ENCODE measurements at places on chromosomes 6 and 20.

GRCh38 chr6:151412909-151413308, 21.6 kb upstream of the ZBTB2 start:
- no peak for DNase-seq

DNA sequence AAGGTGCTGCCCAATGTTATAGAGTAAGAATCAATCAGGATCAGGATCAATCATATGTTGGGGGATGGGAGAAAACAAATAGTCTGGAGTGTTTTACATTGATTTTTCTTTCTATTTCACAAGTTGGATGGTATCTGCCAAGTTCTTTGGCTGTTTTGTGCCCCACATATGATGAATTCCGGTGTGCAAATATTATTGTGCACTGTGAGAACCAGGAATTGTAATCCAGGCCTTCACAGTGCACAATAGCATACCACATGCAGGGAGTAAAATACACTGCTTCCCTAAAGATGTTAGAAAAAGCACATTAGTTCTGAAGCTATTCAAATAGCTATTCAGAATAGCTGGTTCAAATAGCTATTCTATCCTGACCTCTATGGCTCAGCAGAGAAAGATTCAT, 133.7 kb downstream of the LCA5 start:
- DNase-seq, result no peak

DNA sequence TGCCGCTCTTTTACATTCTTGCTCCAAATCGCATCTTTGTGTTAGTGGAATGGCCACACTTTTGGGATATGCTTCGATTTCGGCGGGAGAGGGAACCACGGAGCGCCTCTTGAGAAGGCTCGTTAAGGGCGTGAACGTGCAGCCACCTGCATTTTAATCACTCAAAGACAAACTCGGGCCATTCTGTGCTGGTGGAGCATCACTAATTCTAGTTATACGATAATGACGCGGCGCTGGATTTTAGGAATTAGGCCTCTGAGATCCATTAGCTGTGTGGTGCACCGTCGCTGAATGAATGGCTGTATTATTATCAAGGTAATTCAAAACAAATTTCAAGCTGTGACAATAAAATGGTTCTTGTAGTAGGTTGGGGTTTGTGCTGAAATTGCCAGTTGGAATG, 305.6 kb downstream of the CDH4 start:
- DNase-seq, result no peak

GRCh38 chr20:16313917-16314316, 259.3 kb downstream of the KIF16B start:
- no peak for DNase-seq

- peak; percentile 17 for DNase-seq
These were observed 150.3 kb downstream of the NKAIN2 start for GRCh38 chr6:123953920-123954319.

DNA sequence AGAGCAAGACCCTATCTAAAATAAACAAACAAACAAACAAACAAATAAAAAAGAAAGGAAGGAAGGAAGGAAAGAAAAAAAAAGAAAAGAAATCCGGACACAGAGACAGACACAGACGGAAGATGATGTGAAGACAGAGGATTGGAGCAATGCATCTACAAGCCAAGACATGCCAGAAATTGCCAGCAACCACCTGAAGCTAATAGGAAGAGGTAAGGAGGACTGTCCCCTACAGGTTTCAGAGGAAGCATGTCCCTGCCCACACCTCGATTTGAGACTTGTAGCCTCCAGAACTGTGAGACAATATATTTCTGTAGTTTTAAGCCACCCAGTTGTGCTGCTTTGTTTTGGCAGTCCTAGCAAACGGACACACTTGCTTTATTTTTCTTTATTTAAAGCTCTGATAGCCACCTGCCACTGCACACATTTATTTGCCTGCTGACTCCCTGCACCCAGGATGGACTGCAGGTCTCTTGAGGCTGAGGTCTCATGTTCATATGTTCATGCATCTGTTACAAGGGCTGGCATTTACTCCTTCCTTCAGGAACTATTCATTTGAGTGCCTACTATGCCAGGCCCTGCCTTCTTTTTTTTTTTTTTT, 20.7 kb upstream of the ZMYND8 start:
- no peak for DNase-seq

- DNase-seq, result no peak
These were observed 74.4 kb upstream of the GATA5 start for GRCh38 chr20:62550087-62550632.

DNA sequence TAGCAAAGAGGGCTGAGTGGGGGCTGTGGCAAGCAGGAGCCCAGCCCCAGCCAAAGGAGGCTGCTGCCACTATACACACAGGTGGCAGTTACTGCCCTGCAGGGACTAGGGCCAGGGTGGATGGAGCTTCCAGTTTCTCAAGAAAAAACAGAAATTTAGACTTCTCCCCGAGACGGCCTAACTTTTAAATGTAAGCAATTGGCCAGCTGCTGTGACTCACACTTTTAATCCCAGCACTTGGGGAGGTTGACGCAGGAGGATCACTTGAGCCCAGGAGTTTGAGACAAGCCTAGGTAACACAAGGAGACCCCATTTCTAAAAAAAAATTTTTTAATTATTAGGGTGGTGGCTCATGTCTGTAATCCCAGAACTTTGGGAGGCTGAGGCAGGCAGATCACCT, 98.2 kb upstream of the NFATC2 start:
- DNase-seq, result no peak

DNA sequence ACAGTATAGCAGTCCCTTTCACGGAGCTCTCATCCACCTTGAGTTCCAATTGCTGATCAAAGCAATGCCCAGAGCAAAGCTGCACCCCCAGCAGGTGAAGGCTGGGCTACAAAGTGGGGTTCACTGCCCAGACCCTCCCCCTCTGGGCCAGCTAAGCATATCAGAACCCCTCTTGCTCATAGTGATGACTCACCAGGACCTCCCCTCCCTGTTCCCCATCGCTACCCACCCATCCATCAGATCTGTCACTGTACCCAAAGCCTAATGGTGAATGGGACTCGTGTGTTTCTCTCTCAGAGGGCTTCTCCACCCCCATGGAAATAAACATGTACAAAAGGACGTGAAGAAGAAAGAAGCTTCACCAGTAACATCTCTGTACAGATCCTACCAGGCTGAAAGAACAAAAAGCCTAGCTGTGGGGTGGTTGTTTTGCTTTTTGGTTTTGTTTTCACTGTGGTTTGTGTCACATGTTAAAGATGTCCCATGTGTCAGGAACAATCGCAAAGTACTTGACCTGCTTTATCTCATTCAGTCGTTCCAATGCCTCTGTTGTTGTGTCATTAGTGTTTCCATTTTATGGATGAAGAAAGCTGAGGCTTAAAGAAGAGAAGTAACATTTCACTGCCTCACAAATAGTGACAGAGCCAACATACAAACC, 518.5 kb downstream of the CD83 start:
- no peak for DNase-seq

DNA sequence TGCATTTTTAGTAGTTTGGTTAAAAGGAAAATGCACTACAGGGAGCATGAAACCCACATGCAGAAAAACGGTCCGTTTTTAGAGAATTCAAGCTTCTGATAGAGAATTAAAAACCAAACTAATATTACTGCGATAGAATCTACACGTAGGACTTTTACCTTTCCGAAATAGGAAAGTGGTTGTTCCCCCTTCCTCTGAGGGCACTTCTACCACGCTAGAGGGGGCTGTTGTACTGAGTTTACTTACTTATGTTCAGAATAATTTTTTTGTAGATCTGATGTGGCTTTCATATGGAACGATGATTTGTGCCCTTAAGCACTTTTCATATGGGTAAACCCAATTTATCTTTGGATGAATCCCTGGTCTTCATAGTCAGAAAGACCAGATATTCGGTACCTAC, 264.3 kb upstream of the PLN start:
- DNase-seq, result no peak

DNA sequence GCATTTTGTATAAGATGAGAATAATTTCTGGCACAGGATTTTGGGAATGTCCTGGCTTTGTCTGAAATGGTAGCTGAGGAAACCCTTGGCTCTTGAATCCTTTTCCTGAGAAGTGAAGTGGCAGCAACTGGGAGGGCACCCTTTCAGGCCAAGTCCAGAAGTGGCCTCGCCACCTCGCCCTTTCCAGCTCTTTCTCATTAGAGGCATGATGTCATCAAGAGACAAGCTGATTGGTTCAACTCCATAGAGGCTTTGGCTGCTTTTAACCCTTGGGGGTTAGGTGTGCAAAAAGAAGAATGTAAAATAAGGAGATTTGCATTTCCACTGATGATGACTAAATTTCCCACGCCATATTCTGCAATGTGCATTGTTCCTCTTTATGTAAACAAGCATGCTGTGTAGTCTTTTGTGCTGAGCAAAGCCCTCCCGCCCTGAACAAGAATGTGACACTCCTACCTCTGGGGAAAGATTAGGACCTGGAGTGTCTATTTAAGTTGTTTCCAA, 116.5 kb downstream of the TCP11 start:
- DNase-seq, result peak; percentile 76

DNA sequence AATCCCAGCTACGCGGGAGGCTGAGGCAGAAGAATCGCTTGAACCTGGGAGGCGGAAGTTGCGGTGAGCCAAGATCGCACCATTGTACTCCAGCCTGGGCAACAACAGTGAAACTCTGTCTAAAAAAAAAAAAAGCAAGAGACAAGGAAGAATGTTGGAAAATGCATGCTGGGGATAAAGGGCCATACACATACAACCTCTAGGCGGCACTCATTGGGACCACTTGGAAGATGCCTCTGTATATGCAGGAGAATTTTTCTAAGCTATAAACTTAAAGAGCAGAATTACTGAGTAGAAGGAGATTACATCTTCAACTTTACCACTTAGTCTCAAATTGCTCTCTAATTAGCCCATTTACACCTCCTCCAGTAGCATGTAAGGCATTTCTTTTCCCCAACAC, 42.8 kb downstream of the ZBTB9 start:
- DNase-seq, result no peak

DNA sequence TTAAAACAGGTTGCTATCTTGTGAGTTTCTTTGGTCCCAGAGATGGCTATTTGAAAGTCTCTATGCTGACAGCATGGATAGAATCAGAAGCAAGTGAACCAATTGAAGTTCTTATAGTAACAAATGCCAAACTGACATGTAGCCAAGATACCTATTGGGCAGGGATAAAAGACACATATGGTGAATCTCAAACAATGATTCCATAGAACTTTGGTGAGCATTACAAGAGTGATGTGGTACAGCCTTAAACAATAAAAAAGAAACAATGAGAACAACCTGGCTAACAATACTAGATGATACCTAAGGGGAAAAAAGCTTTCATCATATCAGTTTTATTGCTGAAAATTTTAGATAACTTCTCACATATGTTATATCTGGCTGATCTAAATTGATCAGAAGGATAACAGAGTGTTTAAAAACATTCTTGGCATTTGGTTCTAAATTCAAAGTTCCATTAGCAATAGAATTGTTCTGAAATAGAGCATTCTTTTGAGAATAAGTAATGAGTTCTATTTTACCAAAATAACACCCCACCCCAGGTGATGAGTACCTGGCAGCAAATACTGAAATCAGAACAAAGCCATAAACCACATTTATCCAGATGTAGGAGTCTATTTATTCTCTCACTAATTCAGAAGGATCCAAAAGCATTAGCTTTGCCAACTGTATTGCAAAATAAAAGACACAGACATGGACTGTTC, 5.8 kb upstream of the HMGCLL1 start:
- DNase-seq, result no peak

- DNase-seq, result no peak
These were observed 99.3 kb downstream of the AIG1 start for GRCh38 chr6:143160015-143160414.

DNA sequence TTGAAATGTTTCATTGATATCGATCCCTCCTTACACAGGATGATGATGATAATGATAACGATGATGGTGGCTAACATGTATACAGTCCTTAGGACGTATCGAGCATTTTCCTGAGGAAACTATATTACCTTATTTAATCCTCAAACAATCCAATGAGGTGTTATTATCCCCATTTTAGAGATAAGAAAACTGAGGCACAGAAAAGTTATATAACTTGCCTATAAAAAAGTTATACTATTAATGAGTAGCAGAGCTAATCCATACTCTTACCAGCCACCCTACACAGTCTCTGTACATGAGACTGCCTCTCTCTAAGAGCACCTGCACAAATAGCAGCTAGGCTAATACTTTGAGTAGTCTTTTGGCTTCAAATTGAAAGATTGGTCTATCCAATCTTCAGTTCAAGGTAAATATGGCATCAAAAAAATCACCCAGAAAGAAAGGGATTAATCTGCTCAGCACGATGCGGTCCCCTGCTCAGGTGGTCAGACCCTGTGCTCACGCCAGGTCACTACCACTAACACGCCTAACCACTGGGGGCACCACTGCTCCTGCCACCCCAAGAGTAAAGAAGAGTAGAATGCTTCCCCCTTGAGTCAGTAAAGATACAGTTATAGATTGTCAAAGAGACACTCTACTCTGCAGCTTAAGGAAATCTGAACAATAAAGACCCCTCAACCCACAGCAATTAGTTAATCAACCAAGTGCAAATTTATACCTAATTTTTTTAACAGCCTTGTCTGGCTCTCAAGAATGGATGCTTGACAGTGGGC, 15.0 kb downstream of the GABBR1 start:
- DNase-seq, result no peak

DNA sequence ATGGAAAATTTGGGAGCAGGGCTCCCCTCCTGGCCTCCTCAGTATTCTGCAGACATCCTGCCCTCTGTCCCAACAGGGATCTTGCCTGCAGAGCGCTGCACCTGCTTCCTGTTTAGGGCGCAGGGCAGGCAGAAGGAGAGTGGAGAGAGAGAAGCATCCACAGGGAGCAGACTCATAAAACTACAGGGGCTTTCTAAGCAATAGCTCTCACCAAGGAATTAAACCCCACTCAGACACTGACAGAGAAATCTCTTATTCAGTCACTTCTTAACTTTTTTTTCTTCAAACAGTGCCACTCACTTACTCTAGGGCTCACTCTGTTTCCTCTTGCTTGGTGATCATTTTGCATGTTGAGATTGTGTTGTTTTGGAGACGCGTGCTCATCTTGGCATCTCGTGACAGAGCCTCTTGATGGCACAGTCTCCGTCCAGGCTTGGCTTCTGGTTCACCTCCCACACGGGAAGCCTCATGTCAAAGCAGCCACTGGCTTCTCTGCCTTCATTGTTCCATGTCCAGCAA, 153.1 kb upstream of the INSM1 start:
- DNase-seq, result no peak

DNA sequence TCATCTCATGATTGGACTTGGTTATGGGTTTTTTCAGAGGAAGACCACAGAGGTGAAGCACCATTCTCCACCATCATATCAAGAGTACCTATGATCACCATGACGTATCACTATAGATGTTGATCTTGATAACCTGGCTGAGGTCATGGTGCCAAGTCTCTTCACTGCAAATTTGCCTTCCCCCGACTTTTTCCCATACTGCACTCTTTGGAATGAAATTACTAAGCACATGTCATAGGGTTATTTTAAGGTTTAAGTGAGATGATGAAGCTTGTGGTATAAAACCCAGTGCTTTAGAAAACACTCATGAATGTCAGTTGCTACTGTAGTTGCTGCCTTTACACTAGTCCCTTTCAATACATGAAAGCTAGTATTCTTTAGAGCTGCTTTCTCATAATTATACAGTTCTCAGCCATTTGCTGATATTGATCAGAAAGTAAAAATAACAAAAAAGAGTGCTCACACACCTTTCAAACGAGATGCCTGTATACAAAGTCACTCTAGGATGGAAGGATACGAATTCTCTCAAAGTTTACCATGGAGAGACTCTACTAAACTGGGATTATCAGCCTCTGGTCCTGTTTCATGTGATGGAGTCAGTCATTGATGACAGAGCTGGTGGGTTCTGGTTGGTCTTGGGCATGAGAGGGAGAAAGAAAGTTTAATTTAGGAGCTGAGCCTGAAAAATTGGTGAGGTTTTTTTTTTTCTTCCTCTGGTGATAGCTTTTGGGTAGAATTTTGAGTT, 228.1 kb downstream of the PRL start:
- DNase-seq, result no peak

- no peak for DNase-seq
These were observed 84.8 kb downstream of the CD24 start for GRCh38 chr6:106889692-106890091.

Measured in ELF-1 (cell line).